ENCODE measurements at places on chromosomes 6 and 20. TPM values are rescaled to one million over a fixed set of nuclear protein-coding genes. Genes with fewer than 3 reads are reported as not detected.
A peak's percentile ranks its signal among the peaks of the same experiment; 100 is the strongest.

GRCh38 chr6:24827970-24828369 is 29.3 kb upstream of the ARMH2 start:
- no peak for DNase-seq

- peak; percentile 68 for DNase-seq
Observed at GRCh38 chr20:50572938-50573777, 63.0 kb downstream of the PTPN1 start.

The NECAB3 gene
- 88.4 TPM for total RNA-seq

The THBD gene
- total RNA-seq, result 37.0 TPM

- no peak for DNase-seq
Observed at GRCh38 chr6:123777563-123777962, 26.1 kb upstream of the NKAIN2 start.

DNA sequence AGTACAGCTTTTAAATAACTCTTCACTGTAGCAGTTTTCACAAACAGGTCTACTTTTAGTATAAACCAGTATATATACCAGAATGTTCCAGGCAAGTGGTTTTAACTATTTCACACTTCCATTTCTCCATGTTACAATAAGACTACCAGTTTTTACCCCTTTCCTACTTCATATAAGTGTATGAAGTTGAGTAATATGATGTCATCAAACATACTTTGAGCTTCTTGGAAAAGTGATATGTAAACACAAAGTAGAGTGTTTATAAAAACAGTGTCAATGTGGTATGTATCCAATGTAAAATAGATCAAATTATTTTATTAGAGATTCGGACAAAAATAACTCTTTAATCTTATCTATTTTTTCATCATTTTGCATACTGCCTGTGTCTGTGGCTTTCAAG is 2.5 kb upstream of the PAQR8 start:
- no peak for DNase-seq

- no peak for DNase-seq
Observed at GRCh38 chr20:18052856-18053255, 4.9 kb downstream of the OVOL2 start.

- no peak for DNase-seq
Observed at GRCh38 chr20:2138396-2138795, 36.8 kb downstream of the STK35 start.

The NR2E1 gene
- not detected for total RNA-seq

The WFDC2 gene
- total RNA-seq, result not detected

DNA sequence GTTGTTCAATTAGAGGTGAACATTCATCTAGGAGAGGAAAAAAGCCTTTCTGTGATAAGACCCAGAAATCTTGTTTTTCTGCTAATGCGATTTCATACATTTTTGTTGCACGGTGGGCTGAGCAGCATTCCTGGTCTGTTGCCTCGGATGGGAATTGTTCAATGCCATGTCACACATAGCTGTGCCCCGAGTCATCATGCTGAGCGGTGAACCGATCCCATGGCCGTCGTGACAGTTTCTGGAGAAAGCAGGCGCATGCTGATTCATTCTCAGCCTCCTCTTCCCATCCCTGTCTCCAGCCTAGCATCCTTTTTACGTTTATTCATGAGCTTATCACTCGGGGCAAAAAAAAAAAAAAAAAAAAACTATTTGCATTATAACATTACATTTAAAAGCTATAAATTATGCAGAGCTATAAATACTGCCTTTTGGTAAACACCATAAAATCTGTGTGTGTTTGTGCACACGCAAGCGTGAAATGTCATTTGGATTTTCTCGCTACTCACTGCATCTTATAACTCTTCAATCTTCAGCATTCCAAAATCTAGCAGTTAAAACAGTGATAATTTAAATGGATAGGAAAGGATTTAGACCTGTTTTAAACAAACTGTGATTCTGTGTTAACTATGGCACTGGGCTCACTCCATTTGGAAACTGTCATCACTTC is 58.9 kb upstream of the IFNGR1 start:
- no peak for DNase-seq

GRCh38 chr20:34389954-34390555 is 27.0 kb downstream of the ITCH start:
- DNase-seq, result no peak

- no peak for DNase-seq
Observed at GRCh38 chr6:17987447-17987696, at the start of gene KIF13A. Gene KIF13A (minus strand): TSS chr6:17987635. CDS start chr6:17987463, 172 bp downstream.

The TMC2 gene
- total RNA-seq, result not detected

DNA sequence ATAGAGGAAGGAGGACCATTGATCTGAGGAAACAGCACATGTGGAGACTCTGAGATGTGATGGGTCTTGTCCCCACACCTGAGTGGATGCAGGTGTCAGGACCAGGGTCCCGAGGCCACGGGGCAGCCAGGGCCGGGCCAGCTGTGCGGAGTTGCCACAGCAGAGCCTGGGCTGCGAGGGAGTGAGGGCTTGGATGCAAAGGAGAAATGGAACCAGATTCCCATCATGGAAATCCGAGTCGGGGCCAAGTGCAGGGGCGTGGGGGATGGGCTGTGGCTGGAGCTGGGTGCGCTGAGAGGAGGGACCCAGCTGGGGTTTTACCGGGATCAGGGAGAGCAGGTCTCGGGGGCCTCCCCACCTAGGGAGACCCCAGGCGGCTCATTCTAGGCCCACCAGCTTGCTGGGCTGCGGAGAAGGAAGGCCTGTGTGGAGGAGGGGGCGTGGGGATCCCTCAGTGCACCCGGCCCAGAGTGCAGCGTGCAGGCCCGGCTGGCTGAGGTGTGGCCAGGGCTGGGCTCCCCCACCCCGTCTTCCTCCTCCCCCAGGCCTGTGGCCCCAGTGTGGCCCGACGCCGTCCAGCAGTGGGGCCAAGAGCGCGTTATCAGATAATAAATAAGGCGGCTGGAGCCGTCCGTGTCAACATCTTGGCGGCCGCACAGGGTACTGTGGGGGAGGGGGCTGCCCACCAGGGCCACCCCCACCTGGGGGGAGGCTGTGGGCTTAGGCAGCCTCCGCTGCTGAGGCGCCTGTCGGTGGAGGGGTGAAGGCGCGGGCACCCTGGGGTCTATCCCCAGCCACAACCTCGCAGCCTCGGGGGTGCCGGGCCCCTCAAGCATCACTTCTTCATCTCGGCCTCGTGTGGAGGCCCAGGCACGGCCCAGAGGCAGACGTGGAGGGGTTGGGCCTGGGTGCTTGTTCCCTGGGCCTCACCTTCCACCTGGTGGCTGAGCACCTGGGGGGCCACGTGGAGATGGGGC is 17.2 kb downstream of the GATA5 start:
- no peak for DNase-seq

DNA sequence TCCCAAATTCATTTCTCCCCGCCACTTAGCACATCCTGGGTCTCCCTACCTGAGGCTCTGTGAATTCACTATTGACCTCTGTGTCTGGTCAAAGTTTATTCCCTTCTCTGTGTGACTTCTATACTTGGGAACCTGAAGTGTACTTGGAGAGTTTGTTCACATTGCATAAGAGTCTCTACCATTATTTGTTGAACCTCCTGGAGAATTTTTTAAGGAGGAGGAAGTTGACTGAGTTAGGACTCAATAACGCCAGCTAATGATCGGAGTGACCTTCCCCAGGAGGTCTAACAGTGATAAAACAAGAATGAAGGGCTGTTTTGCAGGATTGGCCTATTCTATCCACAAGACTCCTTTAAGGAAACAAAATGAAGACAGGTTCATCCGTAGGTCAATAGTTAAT is 23.6 kb downstream of the STMND1 start:
- DNase-seq, result no peak

- no peak for DNase-seq
Observed at GRCh38 chr6:1485678-1486077, 96.3 kb downstream of the FOXF2 start.

The KCNB1 gene
- total RNA-seq, result 1.4 TPM

The LAMA2 gene
- 150 TPM for total RNA-seq

GRCh38 chr20:60884277-60884676 is 367.8 kb upstream of the CDH4 start:
- DNase-seq, result no peak

GRCh38 chr6:148628251-148628650 is 118.6 kb upstream of the UST start:
- DNase-seq, result no peak

The DNAH8 gene
- total RNA-seq, result not detected

The CFAP206 gene
- 0.26 TPM for total RNA-seq

DNA sequence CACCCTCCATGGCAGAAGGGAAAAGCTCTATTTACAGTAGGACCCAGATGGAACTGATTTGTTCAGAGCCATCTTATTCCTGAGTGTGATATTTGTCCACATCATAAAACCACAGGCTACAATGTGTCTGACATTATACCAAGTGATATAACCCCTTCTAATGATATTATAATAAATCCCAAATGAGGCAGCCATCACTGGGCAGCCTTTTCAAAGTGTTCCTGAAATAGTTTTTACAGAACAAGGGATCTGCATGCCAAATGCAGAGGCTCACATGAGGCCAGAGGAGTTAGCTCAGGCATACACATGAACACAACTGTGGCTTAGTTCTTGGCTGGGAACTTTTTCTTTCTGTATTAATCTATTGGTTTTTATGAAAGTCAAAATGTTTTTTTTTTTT is 207.7 kb downstream of the MAFB start:
- DNase-seq, result no peak

DNA sequence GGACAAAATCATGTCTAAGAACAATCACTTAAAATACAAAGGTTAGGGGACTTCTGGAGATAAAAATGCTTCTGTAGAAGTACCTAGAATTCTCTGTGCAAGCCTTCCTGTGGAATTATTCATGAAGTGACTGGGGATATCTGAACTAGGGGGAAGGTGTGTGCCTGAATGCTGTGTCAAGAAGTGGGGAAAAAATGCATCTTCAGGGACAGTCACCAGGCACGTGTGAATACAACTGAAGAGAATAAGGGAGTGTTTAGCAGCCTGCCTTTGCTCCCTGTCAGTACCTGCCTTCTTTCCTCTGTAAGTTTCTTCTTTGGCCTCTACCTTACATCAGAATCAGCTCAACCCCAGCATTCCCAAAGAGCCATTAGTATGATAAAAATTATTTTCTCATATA is 201.0 kb downstream of the ASCC3 start:
- DNase-seq, result no peak

DNA sequence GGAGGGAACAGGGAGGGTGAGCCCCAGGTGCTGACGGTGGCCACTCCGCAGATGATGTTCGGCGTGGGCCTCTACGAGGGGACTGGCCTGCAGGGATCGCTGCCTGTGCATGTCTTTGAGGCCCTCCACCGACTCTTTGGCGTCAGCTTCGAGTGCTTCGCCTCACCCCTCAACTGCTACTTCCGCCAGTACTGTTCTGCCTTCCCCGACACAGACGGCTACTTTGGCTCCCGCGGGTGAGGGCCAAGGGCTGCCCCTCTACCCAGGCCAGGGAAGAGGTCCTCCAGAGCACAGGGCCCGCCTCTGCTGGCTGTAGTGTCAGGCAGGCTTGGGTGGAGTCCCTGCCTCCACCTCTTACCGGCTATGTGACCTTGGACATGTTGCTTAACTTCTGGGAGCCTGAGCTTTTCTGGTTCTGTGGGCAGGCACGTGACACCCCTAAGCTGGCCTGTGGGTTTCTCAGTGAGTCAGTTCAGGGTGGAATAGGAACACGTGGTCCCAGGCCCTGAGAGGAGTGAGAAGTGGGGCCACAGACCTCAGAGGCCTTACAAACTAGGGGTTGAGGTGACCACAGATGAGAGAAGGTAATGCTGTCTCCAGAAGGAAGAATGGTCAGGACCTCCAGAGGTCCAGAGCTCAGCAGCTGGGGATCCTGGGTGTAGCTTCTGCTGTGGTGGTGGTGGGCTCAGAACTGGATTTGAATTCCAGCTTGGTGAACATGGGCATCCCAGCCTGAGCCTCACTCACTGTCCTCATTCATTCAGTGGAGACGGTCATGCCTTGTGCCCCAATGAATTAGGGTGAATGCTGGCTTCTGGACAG is 11.9 kb downstream of the PCIF1 start:
- DNase-seq, result peak; percentile 85

DNA sequence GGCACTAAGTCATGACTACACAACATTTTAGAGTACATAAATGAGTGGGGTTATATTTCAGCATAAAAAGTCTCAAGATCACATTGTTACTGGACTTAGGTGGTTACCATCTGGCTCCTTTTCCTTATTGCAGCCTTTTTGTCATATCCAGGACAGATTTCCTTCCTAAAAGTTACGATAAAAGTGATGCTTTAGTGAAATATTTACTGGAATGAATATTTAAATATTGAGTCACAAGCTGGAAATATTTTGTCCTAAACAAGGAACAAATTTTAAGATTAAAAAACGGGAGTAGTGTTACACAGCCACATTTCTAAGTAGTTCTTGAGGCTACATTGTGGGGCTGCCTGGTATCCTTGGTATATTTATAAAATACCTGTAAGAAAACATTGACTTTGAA is 52.2 kb downstream of the CDC40 start:
- no peak for DNase-seq

All from right atrium auricular region (tissue), 2 donors.